ENCODE measurements at places on chromosomes 7 and 10. TPM values are rescaled to one million over a fixed set of nuclear protein-coding genes. Genes with fewer than 3 reads are reported as not detected.

DNA sequence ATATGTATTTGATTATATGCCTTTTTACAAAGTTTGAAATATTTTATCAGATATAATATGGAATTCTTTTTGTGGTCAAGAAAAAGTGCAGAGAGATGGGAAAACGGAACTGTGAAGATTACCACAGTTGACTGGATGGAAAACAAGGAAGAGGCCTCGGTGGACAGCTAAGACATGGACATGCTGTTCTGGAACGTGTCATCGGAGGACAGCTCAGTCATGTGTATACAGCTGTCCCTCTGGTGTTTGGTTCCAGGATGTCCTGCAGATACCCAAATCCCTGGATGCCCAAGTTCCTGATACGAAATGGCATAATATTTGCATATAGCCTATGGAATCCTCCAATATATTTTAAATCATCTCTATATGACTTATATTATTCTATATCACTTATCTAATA is 49.4 kb downstream of the TRIL start:
- no peak for DNase-seq

DNA sequence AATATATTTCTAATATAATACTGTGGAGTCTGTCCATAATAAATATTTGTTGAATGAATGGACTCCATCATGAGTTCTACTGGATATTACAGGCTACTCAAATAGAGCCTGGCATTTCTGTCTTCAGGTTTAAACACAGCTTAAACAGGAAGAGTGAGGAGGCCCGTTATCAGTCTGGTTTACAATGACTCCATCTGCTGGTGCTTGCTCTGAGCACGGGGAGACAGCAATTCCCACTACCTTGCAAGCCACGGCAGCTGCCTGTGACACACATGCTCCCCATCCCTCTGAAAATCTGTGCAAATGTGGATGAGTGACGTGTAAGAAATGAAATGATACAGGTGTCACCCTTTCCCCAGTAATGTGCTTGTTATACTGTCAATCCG is 293.5 kb upstream of the IMMP2L start:
- DNase-seq = no peak

GRCh38 chr7:138238734-138239659 is 162.7 kb downstream of the AKR1D1 start:
- no peak for DNase-seq

Gene MYL10
- not detected for polyA plus RNA-seq

Gene CRHR2
- polyA plus RNA-seq = not detected

DNA sequence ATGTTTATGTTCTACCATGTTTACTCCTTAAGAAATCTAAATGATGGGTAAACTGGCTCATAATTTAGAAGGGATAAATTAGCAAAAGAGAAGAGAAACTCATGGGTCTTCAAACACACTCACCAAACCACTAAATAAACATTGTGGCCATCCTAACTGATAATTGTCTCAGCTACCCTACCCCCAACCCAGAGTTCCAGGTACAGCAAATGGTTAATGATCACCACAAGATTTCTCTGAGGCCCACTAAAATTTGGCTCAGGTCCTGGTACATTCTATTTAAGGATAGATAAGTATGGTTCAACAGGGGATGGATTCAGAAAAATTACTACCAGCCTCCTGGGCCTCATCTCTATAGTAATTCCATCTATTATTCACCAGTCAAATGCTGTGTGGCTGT is 21.4 kb downstream of the SLC25A13 start:
- DNase-seq = no peak

DNA sequence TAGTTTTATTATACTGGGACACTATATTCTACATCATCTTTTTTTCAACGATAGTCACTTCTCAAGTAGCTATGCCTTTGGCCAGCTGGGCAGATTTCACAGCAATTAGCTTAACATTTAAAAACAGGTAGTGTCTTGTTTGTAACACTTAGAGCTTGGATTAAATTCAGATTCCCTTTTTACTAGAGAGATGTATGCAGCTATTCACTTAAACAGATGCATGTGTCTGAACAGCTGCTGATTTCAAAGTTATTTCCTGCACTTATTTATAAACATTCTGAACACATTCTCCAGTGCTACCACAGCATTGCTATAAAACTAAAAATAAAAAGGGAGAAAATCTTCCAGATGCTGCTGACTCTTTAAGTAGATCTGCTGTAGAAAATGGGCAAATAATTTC is 637.2 kb downstream of the POM121L12 start:
- DNase-seq = no peak
